ENCODE measurements at places on chromosomes 7 and 10.

- no peak for DNase-seq
Measured at GRCh38 chr7:69678494-69679187, 80.4 kb downstream of the AUTS2 start.

DNA sequence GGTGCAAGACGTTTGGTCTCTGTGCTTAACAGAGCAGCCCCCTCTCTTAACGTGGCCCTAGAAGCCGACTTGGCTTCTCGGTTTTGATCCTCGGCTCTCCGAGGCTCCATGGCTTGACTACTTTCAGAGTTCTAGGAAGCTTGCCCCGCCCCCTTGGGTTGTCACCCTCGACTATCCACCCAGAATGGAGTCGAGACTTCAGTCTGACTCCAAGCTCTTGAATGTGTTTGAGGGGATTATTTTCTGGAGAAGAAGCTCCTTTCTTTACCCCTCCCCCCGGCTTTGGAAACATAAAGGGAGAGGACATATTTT is 448 bp downstream of the SEC24C start:
- DNase-seq, result no peak

DNA sequence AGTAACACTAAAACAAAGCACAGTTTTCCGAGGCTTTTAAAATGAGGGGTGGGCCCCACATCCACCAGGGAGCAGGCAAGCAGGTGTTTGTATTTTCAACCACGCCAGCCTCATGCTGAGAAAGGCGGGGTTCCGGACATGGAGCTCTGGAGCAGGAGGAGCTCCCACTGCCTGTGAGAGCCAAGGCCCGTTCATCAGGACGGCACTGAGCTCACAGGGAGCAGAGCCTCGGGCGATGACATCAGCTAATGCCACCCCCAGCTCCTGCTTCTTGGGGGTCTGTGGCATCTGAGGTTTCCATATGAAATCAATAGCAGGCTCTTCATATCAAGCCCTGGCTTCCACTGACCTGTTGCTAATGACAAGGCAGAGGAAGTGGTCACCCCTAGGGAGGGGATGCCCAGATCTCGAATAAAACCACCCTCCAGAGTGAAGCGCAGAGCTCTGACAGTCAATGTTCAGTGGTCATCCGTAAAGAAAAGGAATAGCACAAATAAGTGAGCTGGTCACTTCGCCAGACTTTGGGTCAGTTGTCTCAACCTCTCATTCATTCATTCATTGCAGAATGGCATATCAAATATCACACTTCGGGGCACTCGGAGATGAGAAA is 89.1 kb downstream of the TNS3 start:
- no peak for DNase-seq

GRCh38 chr10:85532773-85533172 is 833.8 kb downstream of the GRID1 start:
- DNase-seq, result no peak

- DNase-seq, result no peak
Measured at GRCh38 chr7:89809291-89809690, 345.0 kb upstream of the STEAP1 start.

DNA sequence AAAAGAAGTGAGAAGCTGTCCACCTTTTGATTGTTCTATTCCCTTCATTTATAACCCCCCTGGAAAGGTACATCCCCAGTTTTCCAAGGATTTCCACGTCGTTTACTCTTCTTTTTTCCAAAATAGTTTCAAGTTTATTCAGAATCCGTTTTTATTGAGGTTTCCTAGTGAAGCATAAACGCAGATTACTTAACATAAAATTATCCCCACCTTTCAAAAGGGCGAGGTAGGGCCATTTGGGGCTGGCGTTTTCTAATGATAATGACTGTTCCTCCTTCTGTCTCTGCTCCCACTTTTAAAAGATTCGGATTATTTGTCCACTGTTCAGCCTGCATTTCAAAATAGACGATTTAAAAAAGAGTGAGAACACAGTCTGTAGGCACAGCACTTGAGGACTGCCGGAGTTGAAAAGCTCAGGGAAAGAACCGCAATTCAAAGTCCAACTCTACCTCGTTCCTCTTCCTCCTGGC is 165.2 kb upstream of the PPP1R3A start:
- DNase-seq, result no peak

DNA sequence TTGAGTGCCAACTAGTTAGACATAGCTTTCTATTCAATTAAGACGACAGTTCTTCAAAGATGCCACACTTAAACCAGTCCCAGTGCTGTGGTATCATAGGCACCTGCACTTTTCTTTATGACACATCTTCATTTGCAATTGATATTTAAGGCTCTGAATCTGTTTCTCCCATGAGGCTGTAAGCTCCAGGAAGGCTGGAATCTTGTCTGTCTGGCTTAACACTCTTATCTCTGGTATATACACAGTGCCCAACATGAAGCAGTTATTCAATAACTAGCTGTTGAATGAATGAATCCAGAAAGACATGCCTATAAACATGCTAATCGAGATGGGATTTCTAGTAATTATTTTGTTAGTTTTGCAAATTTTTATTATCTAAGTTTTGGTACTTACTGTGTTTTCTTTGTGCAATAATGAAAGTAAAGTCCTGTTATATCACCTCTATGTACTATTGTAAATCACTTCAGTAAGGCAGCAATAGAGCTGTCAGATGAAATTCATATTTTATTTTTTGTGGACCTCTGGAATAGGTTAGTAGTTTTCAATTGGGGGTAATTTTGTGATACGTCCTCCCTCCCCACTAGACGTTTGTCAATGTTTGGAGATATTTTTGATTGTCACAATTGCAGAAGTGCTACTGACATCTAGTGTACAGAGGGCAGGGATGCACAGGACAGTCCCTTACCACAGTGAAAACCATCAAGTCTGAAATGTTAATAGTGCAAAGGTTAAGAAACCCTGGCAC is 51.3 kb upstream of the STEAP4 start:
- DNase-seq, result no peak

GRCh38 chr7:102264367-102264891 is 22.2 kb upstream of the SH2B2 start:
- no peak for DNase-seq

GRCh38 chr10:128062331-128062880 is 63.8 kb downstream of the MKI67 start:
- peak; percentile 55 for DNase-seq

- DNase-seq, result no peak
Measured at GRCh38 chr10:48704156-48704555, 19.5 kb downstream of the WDFY4 start.

- no peak for DNase-seq
Measured at GRCh38 chr10:131778385-131778784, 122.4 kb upstream of the PPP2R2D start.

DNA sequence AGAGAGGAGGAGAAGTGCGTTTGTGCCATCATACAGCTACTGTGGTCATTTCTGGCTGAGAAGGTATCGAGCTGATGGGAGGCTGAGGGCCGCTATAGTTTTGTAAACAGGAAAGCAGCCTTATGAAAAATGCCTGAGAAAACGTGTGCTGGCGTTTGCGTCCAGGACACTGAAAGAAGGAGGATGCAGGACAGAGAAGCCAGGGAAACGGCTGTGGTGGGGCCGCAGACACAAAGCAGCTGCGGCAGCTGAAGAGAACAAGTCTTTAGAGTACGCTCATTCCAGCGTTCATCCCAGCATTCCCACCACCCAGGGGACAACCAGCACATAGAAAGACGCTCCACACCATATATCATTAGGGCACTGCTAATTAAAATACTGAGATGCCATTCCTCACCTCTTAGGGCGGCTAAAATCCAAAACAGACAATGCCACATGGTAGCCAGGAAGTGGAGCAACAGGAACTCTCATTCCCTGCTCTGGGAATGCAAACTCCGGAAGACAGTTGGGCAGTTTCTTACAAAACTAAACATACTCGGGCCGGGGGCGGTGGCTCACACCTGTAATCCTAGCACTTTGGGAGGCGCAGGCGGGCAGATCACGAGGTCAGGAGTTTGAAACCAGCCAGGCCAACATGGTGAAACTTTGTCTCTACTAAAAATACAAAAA is 18.4 kb downstream of the GNA12 start:
- DNase-seq, result no peak

DNA sequence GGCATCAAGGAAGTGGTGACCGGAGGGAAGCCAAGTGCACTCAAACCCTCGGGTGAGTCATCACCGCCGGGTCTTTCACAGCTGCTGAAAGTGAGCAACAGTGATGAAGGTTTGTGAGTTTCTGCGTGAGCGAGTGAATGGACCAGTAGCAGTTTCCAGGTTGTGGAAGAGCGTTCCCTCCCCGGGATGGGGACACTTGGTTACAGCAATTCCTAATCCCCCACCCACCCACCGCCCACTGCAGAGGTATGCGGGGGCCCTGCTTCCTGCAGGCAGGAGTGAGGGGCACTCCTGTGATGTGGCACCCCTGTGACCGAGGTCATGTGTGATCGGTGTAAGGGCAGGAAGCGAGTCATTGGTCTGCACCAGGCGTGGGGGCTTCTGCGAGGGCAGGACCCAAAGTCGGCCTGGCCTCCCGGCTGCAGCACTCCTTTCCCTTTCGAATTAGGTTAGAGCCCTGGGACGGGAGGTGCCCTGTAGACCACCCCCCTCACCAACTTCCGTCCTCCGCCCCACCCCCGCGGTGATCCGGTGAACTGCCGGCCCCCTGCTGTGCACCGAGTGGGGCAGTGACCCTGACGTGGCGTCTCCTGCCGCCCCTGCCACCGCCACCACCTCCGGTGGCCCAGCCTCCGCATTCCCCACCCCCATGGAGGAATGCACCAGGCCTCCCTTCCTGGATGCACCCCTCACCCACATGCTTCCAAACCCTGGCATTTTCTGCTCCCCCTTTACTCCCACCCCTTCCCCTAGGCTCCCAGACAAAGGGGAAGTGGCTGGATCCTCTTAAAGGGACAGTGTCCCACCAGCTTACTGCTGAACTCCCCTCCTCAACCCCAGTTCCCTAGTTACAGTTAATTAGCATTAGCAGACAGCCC is 10.9 kb downstream of the LIMK1 start:
- DNase-seq, result peak; percentile 73

DNA sequence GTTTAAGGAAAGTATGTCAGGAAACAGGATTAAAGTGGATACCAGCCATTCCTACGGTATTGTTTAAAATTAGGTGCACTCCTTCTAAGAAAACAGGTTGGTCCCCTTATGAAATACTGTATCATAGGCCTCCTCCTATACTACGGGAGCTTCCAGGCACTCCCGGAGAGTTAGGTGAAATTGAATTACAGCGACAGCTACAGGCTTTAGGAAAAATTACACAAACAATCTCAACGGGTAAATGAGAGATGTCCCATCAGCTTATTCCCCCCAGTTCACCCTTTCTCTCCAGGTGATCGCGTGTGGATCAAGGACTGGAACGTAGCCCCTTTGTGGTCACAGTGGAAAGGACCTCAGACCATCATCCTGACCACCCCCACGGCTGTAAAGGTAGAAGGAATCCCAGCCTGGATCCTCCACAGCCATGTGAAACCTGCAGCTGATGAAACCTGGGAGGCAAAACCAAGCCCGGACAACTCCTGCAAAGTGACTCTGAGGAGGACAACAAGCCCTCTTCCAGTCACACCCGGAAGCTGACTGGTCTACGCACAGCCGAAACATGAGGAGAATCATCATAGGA is 25.1 kb upstream of the GHITM start:
- DNase-seq, result no peak

DNA sequence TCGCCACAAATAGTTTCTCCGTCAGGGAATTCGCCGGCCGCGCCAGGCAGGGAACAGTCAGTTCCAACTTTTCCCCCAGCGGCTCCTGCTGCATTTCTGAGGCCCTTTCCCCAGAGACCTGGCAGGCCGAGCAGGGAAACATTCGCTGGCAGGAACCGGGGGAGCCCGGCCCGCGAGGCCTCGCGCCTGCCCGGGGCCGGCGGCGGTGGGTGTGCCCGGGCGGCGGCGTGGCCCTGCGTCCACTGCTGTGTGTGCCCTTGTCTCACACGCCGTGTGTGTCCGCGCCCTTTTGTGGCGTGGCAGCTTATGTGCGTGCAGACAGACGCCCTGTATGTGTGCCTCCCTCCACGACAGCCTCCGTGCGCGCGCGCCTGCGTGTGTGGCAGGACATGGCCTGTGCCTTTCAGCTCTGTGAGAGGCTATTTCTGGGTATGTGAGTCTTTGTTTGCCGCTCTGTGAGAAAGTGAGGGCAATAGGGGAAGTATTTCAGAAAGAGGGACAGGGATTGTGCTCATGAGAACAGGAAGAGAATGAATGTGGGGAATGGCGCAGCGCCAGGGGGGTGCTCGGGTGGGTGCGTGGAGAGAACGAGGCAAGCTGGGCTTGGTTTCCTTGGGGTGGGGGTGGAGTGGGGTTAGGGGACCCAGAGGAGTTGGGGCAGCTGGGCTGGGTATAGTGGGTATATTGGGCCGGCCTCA is 689 bp upstream of the SMARCD3 start:
- DNase-seq, result peak; percentile 69

DNA sequence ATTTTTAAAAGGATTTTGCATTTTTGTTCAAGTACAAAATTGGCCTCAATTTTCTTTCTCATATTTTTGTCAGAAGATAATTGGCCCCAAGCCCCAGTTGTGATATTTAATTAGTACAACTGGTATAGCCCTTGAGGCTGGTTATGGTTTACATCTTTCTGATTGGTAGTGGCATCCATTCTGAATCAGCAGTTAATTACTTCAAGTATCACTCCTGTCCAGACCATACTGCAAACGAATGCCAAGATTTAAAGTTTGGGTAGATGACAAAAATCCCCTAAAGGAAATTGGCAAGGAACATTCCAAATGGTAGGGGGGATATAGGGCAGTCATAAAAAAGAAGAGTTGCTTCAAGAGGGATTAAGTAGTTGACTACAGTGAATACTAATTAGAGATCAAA is 23.1 kb downstream of the MYPN start:
- no peak for DNase-seq

GRCh38 chr10:74081192-74081803 is 69.3 kb downstream of the AP3M1 start:
- DNase-seq, result peak; percentile 66

GRCh38 chr7:76077435-76077834 is 29.5 kb downstream of the MDH2 start:
- DNase-seq, result no peak

DNA sequence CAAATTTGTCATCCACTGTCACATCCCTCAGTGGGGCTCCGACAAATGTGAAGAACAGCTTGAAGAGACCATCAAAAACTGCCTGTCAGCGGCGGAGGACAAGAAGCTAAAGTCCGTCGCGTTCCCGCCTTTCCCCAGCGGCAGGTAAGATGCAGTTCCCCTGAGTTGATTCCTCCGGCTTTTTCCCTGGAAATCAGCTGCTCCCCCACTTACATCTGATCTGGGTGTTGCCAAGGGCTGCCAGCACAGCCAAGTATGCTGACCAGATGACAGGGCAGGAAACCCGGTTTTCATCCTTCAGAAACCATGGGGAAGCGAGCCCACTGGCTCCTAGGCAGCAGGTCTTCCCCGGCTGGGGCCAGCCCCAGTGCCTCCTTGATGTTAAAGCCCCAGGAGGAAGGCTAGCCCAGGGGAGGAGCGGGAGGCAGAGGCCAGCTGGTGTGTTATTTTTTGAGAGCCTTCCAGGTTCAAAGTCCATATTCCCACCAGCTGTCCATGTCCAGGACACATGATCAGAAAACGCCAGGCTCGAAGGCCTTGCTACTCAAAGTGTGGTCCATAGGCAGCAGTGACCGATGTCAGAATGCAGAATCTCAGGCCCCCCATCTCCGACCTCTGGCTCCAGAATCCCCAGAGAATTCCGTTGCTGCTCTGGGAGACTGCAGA is 23.4 kb downstream of the AIFM2 start:
- no peak for DNase-seq

GRCh38 chr10:112945811-112946210 is 4.2 kb upstream of the TCF7L2 start:
- DNase-seq, result no peak
